ENCODE measurements at places on chromosomes 4 and X.

GRCh38 chrX:49264460-49264859 lies at the start of gene FOXP3:
Gene FOXP3 (minus strand): TSS chrX:49264710. CDS start chrX:49258505, 6,205 bp downstream.
- DNase-seq: no peak

GRCh38 chr4:36533944-36534343 lies 252.5 kb downstream of the DTHD1 start:
- DNase-seq: no peak

GRCh38 chrX:38375891-38376290 lies 23.5 kb downstream of the OTC start:
- DNase-seq: no peak

- no peak for DNase-seq
Measured at GRCh38 chr4:159977907-159978617, 875.2 kb downstream of the RAPGEF2 start.

DNA sequence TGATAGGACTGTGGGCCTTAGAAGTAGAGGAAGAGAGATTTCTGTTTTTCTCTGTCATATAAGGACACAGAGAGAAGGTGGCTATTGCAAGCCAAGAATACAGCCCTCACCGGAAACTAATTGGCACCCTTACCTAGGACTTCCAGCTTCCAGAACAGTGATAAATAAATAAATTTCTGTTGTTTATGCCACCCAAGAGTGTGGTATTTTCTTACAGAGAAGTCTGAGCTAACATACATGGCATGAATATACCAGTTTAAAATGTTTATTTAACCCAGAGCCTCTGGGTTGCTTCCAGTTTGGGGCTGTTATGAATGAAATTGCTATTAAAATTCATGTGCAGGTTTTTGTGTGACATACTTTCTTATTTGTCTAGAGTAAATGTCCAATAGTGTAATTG lies 654.0 kb upstream of the ATOH1 start:
- no peak for DNase-seq

Data from D721Med (cell line).